ENCODE measurements at places on chromosomes 13 and 19. TPM values are rescaled to one million over a fixed set of nuclear protein-coding genes. Genes with fewer than 3 reads are reported as not detected.

GRCh38 chr19:17128403-17128802 is 52.8 kb downstream of the MYO9B start:
- no peak for DNase-seq

ZNF729 gene
- not detected for total RNA-seq

CYP2F1 gene
- 0.47 TPM for total RNA-seq

PNMA8A gene
- not detected for total RNA-seq

DNA sequence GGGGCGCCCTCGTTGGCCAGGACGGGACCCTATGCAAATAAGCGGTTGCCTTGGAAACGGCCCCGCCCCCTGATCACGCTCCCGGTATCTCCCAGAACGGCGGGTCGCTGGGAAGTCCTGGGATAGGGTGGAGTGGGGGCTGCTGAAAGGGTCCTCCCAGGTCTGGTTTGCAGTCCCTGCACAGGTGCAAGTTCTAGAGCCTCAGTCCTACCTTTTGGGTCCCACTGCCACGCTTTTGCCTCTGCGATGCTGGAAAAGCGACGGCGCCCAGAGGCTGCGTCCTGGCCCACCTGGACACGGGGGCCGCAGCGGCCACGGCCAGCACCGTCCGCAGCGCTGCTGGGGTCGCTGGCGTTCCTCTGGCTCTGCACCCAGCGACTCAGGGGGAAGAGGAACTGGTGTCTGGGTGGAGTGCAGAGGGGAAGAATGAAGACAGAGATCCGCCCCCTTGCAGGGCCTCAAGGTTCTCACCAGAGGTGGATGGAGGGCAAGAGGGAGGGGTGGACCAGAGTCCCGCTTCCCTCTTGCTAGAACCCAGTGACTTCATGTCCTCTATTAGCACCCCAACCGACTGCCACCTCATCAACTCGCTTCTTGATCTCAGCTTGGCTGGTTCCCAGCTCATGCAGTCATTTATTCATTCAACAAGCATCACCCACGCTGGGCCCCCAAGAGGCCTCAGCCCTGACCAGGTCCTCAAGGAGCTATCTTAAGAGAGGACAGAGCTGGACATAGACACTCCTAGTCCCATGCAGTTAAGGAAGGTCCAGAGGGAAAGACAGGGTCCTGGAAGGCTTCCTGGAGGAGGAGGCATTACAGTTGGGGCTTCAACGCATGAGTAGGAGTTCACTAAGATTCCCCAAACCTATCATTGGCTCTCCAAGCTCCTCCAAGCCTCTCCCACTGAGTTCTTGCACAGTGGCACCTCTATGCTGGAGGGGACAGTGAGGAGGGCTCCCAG is at the start of gene LRRC25:
LRRC25 (minus strand) TSS at position 381 of the 961 bp plus-strand sequence. CDS start 659 bp downstream, outside the sequence.
- DNase-seq: no peak

THSD1 gene
- total RNA-seq: 0.53 TPM

- DNase-seq: peak; percentile 52
Measured at GRCh38 chr19:10430505-10431253, 10.3 kb downstream of the PDE4A start.

FUT1 gene
- total RNA-seq: not detected

DNA sequence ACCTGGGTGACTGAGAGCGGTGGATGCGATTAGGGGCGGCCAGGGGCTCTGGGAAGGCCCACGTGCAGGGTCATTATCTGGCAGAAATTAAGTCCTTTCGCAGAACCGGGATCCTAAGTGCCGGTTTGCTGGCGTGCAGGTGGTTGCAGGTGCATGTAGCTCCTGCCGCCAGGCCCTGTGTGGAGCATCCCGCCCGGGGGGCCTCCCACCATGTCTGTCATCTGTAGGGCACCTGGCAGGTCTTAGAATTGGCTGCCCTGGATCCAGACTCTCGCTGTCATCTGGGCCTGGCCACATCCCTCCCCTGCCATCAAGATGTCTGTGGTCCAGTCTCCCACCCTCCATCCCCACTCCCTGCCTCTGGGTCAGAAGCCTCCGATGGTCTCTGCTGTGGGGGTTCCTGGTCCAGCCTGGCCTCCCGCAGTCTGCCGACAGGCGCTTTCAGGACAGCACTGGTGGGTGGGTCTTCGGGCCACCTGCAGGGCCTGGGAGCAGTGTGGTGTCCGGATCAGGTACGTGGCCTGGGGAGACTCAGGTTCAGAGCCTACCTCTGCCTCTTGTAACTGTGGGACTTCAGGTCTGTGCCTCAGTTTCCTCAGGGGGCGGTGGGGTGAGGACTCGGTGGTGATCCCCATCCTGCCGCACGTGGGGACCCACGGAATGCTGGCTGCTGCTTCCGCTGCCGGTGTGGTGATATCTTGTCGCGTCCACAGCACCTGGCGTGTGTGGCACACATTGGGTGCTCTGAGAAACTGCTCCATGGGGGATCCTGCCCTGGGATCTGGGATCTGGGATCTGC is 5.4 kb downstream of the GNA11 start:
- DNase-seq: no peak

ZNF121 gene
- total RNA-seq: 42.1 TPM

- no peak for DNase-seq
Measured at GRCh38 chr19:28521614-28522544, 691.1 kb downstream of the UQCRFS1 start.

GRCh38 chr19:5316138-5316537 is 24.5 kb downstream of the PTPRS start:
- no peak for DNase-seq
